CD4-positive, CD25-positive, alpha-beta regulatory T cell (primary cell): ENCODE measurements at places on chromosomes 13 and 19.

- no peak for DNase-seq
Measured at GRCh38 chr19:15297416-15298224, 34.7 kb downstream of the BRD4 start.

DNA sequence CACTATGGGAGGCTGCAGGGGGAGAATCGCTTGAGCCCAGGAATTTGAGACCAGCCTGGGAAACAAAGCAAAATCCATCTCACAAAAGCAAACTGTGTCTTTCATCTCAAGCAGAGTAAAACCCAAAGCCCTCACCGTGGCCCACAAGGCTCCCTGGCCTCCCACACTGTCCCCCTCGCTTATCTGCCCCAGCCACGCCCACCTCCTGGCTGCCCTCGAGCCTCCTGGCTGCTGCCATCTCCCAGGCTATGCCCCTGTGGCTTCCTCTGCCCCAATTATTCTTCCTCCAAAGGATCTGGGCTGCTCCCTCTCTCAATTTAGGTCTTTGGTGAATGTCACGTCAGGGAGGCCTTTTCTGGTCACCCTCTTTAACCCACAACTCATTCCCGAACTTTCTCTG is 3.6 kb downstream of the RABAC1 start:
- no peak for DNase-seq

DNA sequence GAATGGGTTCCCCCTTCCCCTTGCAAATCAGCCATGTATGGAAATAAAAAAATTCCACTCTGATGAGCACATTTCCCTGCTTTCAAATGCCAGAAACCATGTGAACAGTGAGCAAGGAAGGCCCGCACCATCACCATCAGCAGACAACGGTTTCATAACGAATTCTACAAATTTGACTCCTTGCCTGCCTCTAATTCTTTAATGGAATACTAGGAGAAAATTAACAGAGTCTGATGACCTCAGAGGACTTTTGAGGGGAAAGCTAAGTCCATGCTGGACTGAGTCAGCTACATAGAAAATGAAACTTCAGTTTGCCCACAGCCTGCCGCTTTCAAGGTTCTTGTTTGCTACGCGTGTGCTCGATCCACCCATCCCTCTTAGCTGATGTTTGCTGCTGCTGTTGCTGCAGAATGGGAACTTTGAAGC is 46.7 kb upstream of the KL start:
- DNase-seq: no peak

DNA sequence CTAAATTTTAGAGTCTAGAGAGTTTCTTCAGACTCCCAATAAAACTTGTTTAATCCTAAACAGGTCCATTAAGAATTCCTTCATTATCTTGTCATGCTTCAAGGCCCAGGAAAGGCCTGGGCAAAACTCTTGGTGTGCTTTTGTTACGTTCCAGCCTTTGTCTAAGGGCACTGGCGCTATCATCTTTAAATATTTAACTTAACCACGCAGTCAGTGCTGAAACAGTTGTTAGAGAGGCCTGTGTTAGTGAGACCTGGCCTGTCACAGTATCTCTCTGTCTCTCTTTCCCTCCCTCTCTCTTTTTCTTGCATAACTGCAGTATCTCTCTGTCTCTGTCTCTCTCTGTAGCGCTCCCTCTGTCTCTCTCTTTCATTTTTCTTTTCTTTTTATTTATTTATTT is 8.2 kb upstream of the OR1M1 start:
- DNase-seq: no peak

- DNase-seq: no peak
Measured at GRCh38 chr19:5133986-5134595, 165.2 kb downstream of the KDM4B start.

DNA sequence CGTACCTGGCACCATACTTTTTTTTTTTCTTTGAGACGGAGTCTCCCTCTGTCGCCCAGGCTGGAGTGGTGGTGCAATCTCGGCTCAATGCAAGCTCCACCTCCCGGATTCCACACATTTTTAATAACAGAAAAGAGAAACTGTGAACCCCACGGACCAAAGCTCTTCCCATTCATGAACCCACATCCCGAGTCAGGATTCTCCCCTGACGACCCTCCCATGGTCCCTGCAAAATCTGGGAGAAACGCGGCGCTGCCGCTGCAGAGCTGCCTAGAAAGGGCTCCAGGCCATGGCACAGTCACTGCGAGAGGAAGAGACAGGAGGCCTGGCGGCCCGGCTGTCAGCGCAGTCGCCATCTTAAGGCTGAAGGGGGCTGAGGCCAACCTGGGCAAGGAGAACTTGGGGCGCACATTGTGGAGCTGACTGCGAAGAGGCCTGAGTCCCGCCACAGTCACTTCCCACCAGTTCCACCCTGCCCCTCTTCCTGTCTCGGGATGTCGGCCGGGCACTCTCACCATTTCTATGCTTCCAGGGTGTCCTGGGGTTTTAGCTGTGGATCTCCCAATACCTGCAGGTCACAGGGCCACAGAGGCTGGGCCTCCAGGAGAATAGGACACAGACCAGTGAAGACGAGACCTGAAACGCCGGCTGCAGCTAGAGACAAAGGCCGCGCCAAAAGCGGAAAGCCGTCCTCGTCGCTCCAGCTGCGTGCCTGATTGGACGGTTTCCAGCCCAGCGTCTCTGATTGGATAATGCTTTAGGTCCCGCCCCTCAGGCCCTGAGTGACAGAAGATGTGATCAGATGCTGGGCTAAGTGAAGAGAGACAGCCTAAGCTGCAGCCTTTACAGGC is 71.0 kb downstream of the ZNF486 start:
- peak; percentile 89 for DNase-seq

GRCh38 chr13:68368922-68369321 is 1138.8 kb upstream of the PCDH9 start:
- DNase-seq: no peak
